ENCODE measurements at places on chromosomes 13 and 19.

DNA sequence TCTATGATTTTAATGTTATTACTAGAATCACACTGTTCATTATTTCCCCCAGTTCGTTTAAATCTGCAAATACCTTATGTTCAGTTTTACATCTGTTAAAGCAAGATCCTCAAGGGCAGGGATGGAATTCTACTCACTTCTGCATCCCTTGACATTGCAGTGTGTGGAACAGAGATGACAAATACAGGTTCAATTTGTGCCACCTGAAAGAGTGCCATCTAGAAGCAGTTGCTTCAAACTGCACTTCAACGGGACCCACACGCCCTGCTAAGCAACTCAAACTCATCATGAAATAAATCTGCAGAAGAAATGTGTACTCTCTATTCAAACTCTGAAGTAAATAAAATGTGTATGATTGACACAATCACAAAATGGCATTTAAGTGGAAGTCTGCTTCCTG, 44.5 kb downstream of the RUBCNL start:
- DNase-seq, result peak; percentile 20

- no peak for DNase-seq
Measured at GRCh38 chr19:46495786-46496099, at the start of gene PNMA8B. Gene PNMA8B (minus strand): TSS chr19:46495867. CDS start chr19:46495465, 402 bp downstream.

DNA sequence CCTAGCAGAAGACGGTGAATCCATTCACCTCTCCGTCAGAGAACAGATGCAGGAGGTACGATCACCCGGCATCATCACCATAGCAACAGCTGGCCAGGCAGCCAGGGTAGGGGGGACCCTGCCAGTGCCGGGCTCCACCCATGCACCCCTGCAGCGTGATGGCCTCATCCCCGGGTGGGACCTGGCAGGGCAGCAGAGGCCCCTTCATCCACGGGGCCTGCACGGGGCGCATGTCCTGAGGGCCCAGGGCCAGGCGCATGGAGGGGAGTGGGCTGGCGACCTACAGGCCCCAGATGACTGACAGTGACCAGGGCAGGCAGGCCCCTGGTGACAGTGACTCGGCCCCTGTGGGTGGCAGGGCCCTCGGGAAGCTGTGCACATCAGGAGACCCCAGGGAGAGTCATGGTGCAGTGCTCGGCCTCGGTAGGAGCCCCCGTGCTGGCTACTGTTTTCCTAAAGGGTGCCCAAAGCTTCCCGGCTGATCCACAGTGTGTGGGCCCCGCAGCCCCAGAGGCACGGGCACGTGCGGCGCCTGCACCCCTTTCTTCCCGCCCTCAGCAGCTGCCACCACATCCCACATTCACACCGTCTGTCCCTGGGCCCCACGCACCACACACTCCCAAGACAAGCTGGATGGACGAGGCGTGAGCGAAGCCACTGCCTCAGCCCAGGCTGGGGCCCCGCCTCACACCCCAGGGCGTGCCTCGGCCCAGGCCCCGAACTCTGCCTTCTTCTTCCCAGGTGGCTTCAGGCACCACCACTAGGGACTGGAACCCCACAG, 4.8 kb downstream of the RNF126 start:
- no peak for DNase-seq

DNA sequence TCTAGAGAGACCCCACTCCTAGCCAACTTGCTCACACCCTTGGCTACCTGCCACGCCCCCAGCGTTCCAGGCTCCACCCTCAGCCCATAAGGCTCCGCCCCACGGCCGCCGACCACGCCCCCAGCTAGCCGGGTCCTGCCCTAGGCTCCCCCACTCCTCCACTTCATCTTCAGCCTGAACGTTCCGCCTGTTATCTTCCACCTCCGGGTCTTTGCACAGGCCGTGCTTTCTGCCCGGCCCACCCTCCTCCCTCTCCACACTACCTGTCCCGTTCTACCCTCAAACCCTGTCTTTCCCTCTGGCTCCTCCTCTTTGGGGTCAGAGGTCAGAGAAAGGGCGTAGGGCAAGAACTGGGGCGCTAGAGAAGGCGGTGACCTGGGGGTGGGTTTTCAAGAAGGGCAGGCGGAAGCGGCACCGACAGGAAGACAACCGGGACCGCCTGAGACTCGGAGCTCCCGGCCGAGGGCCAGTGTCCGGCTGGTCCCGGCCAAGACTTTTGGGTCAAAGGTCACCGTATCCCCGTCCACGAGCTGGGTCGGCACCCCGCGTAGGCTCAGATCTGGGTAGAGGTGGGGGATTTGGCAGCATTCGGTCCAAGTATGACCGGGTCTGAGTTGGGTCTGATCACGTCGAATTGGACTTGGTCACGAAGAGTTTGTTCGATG, 2.2 kb downstream of the PDE4C start:
- DNase-seq, result peak; percentile 59

DNA sequence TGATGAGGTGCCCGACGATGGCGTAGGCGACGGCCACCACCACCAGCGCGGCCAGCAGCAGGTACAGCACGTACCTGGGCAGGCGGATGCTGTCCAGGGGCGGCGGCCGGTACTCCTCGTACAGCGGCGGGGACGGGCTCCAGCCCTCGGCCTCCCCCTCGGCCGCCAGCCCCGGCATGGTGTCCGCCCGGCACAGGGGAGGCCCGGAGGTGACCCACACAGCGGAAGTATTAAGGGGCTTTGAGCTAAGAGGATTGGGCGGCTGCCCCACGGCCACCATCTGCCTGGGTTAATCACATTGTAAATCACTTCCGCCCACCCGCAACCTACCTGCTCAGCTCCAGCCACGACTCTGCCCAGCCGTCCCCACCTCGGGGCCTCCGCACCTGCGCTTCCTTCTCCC, at the start of gene SMIM44:
Gene SMIM44 (minus strand): TSS at position 216 of the 403 bp plus-strand sequence. CDS start 38 bp downstream, at position 178.
- peak; percentile 25 for DNase-seq
